ENCODE measurements at places on chromosomes 5 and 9. TPM values are rescaled to one million over a fixed set of nuclear protein-coding genes. Genes with fewer than 3 reads are reported as not detected.

- DNase-seq = no peak
- H3K27me3 ChIP-seq = no peaks in the 10 kb centered on the region
- H3K36me3 ChIP-seq = peaks cover 1% of the 10 kb centered on the region
- no peaks in the 10 kb centered on the region for H3K4me1 ChIP-seq
- no peak overlapping the region for H3K4me3 ChIP-seq
Observed at GRCh38 chr5:172820046-172820767, 13.8 kb upstream of the ERGIC1 start.

Gene SEMA5A
- 1.1 TPM for total RNA-seq

Gene PTGR1
- total RNA-seq = 1.2 TPM

DNA sequence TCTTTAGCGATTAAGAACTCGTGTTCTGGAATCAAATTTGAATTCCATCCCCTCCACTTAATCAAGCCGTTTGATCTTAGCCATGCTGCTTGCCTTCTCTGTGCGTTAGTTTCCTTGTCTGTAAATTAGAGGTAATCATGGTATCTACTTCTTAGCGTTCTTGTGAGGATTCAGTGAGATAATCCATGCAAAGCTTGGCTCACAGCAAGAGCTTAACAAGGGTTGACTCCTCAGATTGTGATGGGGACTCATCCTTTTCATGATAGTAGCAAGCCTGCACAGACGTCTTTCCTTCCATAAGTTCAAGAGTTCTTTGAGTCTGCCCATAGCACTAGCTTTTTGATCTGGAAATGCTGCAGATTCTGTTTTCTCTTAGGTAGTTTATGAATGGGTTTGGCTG, 72.8 kb downstream of the TRIO start:
- DNase-seq = no peak
- no peaks in the 10 kb centered on the region for H3K36me3 ChIP-seq
- no peaks in the 10 kb centered on the region for H3K4me1 ChIP-seq
- peaks cover 15% of the 10 kb centered on the region for H3K27me3 ChIP-seq
- H3K27ac ChIP-seq = no peak overlapping the region
- no peak overlapping the region for H3K4me3 ChIP-seq

- H3K36me3 ChIP-seq = no peaks in the 10 kb centered on the region
- H3K27me3 ChIP-seq = peaks cover 13% of the 10 kb centered on the region
- peaks cover 18% of the 10 kb centered on the region for H3K4me1 ChIP-seq
- no peak overlapping the region for H3K27ac ChIP-seq
- no peak for DNase-seq
- H3K4me3 ChIP-seq = no peak overlapping the region
Observed at GRCh38 chr5:1112596-1113331, 901 bp upstream of the SLC12A7 start.

GRCh38 chr9:101691657-101692056, 46.8 kb downstream of the GRIN3A start:
- no peak overlapping the region for H3K4me3 ChIP-seq
- no peak overlapping the region for H3K27ac ChIP-seq
- DNase-seq = no peak
- H3K27me3 ChIP-seq = no peaks in the 10 kb centered on the region
- no peaks in the 10 kb centered on the region for H3K4me1 ChIP-seq

Gene THBS4
- total RNA-seq = 2.2 TPM

DNA sequence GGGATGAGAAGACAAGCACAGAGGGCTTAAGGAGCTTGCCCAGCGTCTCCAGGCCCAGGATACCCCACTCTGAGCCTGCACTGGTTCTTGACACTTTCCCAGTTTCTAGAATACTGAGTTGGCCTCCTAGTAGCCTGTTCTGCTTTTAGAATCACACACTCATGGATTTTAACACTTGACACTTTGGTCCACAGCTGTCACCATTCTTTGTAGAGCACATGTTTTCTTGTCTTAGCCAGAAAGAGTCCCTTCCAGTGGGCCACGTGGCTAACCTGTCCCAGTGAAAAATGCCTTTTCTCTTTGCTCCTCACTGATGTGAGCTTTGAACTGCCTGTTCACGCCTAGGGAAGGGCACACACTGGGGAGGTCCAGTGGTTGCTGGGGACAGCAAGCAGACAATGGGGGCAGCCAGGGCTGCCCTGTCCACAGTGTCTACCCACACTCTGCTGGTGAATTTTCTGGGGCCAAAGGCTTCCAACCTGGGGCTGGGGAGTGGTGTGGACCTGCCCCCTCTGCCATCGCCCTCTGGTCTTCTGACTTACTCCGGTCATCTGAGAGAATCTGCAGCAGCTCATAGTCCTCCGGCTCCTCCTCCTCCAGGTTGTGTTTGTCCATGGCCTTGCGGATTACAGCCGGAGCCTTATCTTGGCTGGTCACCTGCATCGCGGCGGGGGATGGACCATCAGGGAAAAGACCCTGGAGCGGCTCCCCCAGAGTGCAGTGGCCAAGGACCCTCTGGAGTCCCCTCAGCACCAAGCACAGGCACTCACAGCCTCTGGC, 21.1 kb downstream of the RALGDS start:
- no peaks in the 10 kb centered on the region for H3K27me3 ChIP-seq
- H3K27ac ChIP-seq = no peak overlapping the region
- peaks cover 79% of the 10 kb centered on the region for H3K36me3 ChIP-seq
- no peaks in the 10 kb centered on the region for H3K4me1 ChIP-seq

DNA sequence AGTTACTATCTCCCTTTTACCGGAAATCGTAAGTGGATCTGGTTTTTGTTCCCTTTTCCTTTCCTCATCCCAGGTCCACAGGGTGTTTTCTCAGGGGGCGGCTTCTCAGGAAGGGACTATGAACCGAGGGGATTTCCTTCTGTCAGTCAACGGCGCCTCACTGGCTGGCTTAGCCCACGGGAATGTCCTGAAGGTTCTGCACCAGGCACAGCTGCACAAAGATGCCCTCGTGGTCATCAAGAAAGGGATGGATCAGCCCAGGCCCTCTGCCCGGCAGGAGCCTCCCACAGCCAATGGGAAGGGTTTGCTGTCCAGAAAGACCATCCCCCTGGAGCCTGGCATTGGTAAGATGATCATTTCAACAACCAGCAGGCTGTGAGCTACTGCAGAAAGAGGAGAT, 75.8 kb downstream of the GOLPH3 start:
- peaks cover 18% of the 10 kb centered on the region for H3K36me3 ChIP-seq
- H3K4me1 ChIP-seq = no peaks in the 10 kb centered on the region
- no peak overlapping the region for H3K4me3 ChIP-seq

Gene FBP1
- 0.40 TPM for total RNA-seq

- H3K27ac ChIP-seq = no peak overlapping the region
- no peaks in the 10 kb centered on the region for H3K36me3 ChIP-seq
- no peaks in the 10 kb centered on the region for H3K4me1 ChIP-seq
- DNase-seq = no peak
- no peak overlapping the region for H3K4me3 ChIP-seq
- H3K27me3 ChIP-seq = peaks cover 26% of the 10 kb centered on the region
Observed at GRCh38 chr5:61621202-61621650, 289.2 kb downstream of the ZSWIM6 start.

DNA sequence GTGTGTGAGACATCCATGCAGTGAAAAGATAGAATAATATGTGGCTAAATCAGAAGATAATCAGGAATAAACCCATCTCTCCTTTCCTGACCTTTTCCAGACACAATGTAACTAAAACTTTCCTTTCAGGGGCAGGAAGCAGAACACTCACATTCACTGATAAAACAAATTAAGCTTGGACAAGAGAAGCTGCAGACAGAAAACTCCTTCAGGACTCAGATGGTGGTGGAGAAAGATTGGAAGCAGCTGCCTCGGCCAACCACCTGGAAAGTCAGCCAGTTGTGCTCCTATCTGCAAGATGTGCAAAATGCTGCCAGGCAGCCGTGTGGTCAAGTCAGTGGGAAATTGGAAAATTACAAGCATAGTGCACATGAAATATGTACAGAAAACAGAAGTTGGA, 26.9 kb downstream of the RASEF start:
- no peaks in the 10 kb centered on the region for H3K4me1 ChIP-seq
- H3K4me3 ChIP-seq = no peak overlapping the region
- DNase-seq = no peak
- H3K36me3 ChIP-seq = no peaks in the 10 kb centered on the region
- no peaks in the 10 kb centered on the region for H3K27me3 ChIP-seq

- H3K4me3 ChIP-seq = no peak overlapping the region
- no peak overlapping the region for H3K27ac ChIP-seq
- DNase-seq = no peak
- H3K27me3 ChIP-seq = no peaks in the 10 kb centered on the region
Observed at GRCh38 chr5:13034061-13034460, 910.4 kb downstream of the DNAH5 start.

Gene STK32A
- not detected for total RNA-seq

Gene CCL27
- total RNA-seq = not detected

DNA sequence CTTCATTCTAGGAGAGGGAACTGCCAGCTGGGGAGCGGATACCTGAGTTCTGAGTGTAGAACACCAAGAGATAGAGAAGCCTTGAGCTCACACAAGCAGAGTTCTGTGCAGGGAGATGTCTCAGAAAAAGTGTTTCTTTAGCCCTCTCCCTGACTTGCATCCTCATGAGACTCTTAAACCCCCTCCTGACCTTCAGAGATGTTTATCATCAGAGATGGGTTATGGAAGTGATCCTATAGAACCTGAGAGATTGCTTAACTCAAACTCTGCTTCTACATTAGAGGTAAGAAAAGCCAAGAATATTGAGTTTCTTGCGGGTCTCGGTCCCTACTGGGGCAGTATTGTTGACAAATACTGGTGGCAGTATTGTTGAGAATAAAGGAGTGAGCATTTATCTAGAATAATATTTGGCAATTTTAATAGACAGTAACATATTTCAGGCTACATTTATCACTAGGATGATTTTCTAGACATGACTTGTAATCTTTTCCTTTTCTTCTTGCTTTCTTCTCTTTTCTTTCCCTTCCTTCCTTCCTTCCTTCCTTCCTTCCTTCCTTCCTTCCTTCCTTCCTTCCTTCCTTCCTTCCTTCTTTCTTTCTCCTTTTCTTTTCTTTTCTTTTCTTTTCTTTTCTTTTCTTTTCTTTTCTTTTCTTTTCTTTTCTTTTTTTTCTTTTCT, at the start of gene IZUMO3:
Gene IZUMO3, minus strand, starts transcription at position 51 of the 676 bp plus-strand sequence. CDS start 248 bp downstream, outside the sequence.
- H3K4me1 ChIP-seq = no peaks in the 10 kb centered on the region
- no peaks in the 10 kb centered on the region for H3K27me3 ChIP-seq
- no peak for DNase-seq
- no peak within 1 kb of the TSS for H3K4me3 ChIP-seq
- H3K36me3 ChIP-seq = no peaks in the 10 kb centered on the region

DNA sequence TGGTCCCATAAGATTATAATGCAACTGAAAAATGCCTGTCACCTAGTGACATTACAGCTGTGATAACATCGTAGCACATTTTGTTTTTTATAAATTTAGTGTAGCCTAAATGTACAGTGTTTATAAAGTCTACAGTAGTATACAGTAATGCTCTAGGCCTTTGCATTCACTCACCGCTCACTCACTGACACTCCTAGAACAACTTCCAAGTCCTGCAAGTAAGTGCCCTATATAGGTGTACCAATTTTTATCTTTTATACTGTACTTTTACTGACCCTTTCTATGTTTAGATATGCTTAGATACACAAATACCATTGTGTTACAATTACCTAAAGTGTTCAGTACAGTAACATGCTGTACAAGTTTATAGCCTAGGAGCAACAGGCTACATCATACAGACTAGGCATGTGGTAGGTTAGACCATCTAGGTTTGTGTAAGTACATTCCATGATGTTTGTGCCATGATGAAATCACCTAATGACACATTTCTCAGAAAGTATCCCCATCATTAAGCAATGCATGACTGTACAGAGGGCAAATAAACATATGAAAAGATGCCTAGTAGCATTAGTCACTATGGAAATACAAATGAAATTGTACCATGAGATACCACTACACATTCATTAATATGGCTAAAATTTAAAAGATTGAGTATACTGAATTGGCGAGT, 127.6 kb downstream of the TRPM6 start:
- H3K4me3 ChIP-seq = no peak overlapping the region
- DNase-seq = no peak
- H3K36me3 ChIP-seq = no peaks in the 10 kb centered on the region
- no peak overlapping the region for H3K27ac ChIP-seq
- peaks cover 6% of the 10 kb centered on the region for H3K27me3 ChIP-seq
- no peaks in the 10 kb centered on the region for H3K4me1 ChIP-seq

Gene SLC45A2
- not detected for total RNA-seq

- H3K4me3 ChIP-seq = no peak overlapping the region
- no peaks in the 10 kb centered on the region for H3K27me3 ChIP-seq
- H3K36me3 ChIP-seq = no peaks in the 10 kb centered on the region
- no peak for DNase-seq
- H3K4me1 ChIP-seq = peaks cover 15% of the 10 kb centered on the region
Observed at GRCh38 chr5:69048230-69048629, 45.6 kb upstream of the SLC30A5 start.

Gene GRIN1
- 0.43 TPM for total RNA-seq

Gene FBXL7
- not detected for total RNA-seq

DNA sequence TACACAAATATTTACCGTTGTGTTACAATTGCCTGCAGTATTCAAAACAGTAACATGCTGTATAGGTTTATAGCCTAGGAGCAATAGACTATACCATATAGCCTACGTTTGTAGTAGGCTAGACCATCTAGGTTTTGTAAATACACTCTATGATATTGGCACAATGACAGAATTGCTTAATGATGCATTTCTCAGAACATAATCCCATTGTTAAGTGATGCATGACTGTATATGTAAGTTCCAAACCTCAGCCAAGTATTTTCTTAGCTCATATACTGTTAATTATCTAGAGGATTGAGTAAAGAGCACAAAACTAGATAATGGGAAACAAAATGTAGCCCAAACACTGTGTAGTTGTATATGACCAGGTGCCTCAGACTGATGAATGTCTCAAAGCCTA, 220.1 kb downstream of the ANXA1 start:
- H3K27me3 ChIP-seq = no peaks in the 10 kb centered on the region
- H3K4me1 ChIP-seq = no peaks in the 10 kb centered on the region
- H3K4me3 ChIP-seq = no peak overlapping the region
- DNase-seq = no peak
- no peaks in the 10 kb centered on the region for H3K36me3 ChIP-seq

Gene ZNF879
- 3.9 TPM for total RNA-seq

DNA sequence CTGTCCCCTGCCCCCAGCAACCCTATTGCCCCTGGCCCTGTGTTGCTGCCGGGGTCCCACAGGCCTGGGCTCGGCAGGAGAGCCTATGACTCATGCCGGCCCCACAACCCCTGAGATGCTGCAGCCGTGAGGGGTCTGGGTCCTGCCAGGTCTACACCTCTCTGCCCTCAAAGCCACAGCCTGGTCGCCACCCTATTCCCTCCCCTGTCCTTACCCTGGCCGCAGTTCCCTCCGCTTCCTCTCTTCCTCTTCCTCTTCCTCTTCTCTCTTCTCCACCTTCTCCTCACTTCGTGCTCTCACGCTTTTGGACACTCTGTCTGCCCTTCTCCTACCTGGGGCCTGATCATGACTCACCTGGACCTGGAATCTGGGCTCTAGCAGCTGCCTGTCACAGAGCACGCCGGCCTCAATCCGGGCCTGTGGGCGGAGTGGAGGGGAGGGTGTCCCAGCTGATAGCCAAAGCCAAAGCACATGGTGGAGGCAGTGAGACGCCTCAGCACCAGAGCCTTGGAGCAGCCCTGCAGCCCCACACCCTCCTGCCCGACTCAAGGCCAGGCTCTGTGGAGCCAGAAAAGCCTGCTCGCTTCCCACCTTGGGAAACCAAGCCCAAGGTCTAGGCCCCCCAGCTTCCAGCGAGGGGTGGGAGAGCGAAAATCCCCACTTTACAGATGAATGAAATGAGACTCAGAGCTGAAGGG, 26.8 kb upstream of the CSF1R start:
- H3K36me3 ChIP-seq = no peaks in the 10 kb centered on the region
- peak; percentile 7 for DNase-seq

GRCh38 chr9:86753836-86754235, 193.5 kb downstream of the GAS1 start:
- no peak overlapping the region for H3K4me3 ChIP-seq
- no peaks in the 10 kb centered on the region for H3K36me3 ChIP-seq

- H3K27me3 ChIP-seq = no peaks in the 10 kb centered on the region
- no peak for DNase-seq
- no peak overlapping the region for H3K4me3 ChIP-seq
- H3K36me3 ChIP-seq = no peaks in the 10 kb centered on the region
Observed at GRCh38 chr5:136043551-136043950, 14.8 kb downstream of the TGFBI start.

Gene SGCD
- total RNA-seq = not detected

Gene PCDHGA11
- not detected for total RNA-seq

Gene ADAMTS2
- not detected for total RNA-seq
